ENCODE measurements at places on chromosomes 3 and 15.

DNA sequence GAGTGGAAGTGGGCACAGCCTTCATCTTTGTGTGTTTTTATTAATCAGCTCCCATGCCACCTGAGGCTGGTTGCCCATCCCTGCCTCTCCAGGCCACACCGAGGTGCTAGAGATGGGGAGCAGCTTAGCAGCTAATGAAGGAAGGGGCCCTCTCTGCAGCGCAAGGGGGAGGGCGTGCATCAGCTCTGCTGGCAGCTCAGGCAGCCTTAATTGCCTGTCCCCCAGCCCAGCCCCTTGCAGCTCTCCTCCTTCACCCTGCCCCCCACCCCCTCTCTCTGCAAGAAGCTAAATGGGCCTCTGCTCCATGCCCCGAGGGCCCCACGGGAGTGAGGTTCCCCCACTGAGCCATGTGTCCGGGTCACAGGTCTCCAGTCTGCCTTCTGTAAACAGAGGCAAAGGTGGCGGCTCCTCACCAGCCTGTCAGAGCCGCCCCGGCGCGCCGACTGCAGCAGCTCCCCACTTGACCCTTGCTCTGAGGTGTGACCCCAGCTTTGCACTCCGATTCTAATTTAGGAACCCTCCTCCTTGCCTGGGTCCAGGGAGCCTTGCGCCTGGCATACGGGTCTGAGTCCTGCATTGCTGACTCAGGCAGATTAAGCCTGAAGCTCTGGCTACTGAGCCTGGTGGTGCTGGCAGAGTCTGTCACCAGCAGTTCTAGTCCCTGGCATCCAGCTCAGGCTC is 27.9 kb upstream of the NTRK3 start:
- no peak for DNase-seq

DNA sequence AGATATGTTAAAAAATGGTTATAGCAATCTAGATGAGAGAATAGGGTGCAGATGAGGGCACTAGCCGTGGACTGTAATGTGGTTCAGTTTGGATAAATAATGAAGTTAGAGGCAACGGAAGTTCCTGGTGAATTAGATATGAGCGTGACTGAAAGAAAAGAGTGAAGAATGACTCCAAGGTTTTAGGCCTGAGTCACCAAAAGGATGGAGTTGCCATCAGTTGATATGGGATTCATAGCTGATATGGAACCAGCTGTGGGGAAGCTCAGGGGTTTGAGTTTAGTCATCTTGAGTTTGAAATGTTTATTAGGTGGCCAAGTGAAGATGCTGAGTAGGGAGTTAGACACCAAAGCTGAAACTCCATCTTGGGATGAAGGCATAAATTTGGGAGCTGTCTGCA is 66.2 kb downstream of the SSR3 start:
- no peak for DNase-seq

DNA sequence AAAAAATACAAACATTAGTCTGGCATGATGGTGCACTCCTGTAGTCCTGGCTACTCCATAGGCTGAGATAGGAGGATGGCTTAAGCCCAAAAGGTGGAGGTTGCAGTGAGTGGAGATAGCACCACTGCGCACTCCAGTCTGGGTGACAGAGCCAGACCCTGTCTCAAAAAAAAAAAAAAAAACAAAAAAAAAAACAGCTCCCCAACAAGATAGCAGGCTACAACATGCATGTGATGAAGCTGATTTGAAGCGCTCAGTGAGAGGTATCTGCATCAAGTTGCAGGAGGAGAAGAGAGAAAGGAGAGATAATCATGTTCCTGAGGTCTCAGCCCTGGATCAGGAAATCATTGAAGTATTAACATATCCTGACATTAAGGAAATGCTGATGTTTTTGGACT is 608 bp upstream of the PPCDC start:
- DNase-seq = no peak

GRCh38 chr15:29150515-29151483 is 118.8 kb downstream of the NSMCE3 start:
- DNase-seq = no peak

DNA sequence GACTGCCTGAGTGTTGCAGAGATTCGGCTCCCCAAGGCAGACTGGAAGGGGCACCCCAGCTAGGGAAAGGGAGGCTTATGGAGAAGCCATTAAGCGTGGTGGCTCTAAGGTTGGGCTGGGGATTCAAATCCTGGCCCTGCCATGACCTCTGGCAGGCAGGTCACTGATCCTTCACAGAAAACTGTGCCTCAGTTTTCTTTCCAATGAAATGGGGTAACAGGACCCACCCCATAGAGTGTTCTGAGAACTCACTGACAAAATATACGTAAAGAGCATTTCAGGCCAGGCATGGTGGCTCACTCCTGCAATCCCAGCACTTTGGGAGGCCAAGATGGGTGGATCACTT is 34.6 kb downstream of the DNASE1L3 start:
- DNase-seq = no peak

GRCh38 chr3:175526609-175527280 is 667.6 kb downstream of the NAALADL2 start:
- no peak for DNase-seq

GRCh38 chr3:155034786-155035185 is 45.3 kb upstream of the MME start:
- DNase-seq = no peak

DNA sequence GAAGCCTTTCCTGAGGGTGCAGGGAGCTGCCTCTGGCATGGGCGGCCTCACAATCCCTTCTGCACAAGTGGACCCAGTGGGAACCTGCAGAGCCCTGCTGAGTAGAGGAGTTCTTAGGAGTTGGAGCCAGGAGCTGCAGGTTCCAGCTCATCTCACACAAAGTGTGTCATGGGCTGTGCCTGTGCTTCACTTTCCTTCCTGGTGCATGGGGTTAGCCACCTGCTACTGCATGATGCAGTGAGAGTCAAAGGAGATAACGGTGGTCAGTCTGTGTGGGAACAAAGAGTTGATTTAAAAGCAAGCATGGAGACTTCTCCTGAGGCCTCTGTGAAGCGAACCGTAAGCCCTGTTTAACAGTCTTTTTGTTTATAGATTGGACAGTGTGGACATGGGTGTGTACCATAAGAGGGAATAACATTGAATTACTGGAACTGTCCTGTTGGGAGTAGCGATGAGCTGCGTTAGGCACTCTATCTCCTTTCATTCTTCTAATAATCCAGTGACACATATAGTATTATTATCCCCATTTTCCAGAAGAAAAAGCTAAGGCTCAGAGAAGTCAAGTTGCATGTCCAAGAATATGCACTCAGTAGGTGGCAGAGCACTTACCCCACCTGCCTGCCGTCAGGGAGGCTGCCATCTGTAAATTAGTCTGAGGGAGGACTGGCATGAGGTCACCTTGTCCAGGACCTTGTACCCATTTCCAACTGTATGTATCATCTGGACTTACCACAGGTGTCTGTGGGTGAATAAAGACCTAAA is 68.7 kb upstream of the PRR23C start:
- DNase-seq = no peak

DNA sequence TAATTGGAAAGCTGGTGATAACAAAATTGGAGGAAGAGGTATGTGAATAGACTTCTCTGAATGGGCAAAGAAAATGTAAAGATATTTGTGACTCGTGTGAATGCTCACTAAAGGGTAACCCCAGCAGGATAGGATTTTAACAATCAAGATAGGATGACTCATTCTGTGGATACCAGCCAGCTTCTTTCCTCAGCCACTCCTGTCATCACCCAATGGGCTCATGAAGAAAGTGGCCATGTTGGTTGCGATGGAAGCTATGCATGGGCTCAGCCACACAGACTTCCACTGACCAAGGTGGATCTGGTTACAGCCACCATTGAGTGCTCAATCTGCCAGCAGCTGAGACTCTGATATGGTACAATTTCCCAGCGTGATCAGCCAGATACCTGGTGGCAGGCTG is 40.9 kb downstream of the STRIT1 start:
- no peak for DNase-seq

DNA sequence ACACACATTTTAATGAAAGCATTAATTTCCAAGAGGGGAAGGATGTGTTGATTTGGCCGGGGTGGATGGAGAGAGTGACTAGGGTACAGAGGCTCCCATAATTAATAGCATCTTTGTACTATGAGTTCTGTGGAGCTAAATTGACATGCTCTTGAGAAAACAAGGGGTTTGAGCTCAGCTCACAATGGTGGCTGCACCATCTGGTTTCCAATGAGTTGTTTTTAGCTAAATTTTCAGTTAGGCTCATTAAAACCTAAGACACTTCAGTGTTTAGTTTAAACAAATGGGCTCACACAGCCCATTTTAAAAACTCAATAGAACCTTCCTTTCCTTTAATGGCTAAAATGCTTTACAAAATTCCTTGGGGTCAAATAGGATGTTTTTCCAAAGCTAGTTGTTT is 199.7 kb downstream of the TNIK start:
- DNase-seq = no peak

DNA sequence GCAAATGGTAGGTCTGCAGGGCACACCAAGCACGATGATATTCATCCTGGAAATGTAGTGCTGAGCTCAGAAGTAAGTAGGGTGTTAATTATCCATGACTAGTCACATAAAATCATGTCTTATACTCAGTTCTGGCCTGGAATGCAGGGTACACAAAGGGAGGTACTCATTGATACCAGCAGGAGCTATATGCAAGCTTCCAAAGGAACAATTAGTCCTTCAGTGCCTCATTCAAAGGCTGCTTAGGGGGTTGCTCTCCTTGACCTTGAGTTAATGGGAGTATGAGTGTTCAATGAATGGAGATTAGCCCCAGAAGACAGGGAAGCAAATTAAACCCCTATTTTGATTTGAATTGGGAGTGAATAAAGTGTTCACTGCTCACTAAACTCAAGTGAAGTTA is 38.3 kb downstream of the CNTN6 start:
- no peak for DNase-seq

GRCh38 chr15:65221697-65222096 is 10.4 kb upstream of the CILP start:
- no peak for DNase-seq

- DNase-seq = no peak
Observed at GRCh38 chr3:157918402-157918801, 187.8 kb downstream of the SHOX2 start.

DNA sequence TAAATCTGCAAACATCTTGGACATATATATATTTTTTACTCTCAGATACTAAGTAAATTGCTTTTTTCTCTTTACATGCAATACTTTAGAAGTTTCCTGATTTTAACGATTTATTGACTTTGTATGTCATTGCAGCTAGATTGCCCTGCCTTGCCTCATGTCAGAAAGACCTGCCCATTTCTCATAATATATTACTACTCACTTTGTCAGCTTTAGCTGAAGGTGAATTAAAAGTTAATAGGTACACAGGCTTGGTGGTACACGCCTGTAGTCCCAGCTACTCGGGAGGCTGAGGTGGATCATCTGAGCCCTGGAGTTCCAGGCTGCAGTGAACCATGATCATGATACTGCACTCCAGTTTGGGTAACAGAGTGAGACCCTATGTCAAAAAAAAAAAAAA is 52.8 kb downstream of the PLS1 start:
- no peak for DNase-seq

DNA sequence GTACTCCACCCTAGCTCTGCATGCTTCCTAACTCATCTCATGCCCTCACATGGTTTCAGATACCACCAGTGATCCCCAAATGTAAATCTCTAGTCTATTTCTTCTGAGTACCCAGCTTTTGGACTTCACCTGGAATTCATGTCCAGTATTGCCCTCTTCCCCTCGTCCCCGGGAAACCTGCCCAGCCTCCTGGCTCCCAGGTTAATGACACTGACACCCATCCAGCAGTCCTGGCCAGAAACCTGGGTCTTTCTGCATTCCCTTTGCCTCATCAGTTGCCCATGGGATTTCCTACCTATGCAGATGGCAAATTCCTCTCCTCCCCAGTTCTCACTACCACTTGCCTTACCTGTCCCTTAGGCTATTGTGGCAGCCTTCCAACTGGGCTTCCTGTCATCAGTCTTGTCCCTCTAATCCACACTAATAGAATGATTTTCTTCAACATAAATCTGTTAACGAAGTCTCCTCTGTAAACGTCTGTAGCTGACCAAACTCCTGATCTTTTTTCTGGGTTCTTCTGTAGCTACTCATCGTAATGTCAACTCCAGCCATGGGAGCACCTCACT is 15.3 kb upstream of the MYLK start:
- no peak for DNase-seq

DNA sequence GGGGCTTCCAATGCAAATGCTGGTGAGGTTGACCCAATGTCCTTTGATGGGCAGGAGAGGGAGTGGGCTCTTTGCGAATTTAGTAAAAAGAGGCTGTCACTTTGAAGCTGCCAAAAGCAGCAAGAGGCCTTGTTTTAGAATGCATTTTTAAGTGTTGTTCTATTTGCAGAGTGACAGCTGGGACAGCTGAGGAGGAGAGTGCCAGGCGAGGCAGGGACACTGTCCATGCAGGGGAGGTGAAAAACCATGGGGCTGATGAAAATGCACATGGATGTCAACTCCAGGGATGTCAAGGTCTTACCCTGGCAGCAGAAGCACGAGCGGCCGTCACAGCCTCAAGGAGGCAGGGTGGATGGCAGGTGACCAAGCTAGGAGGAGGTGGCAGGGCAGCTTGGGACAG is 279.8 kb downstream of the ADAMTS17 start:
- no peak for DNase-seq

DNA sequence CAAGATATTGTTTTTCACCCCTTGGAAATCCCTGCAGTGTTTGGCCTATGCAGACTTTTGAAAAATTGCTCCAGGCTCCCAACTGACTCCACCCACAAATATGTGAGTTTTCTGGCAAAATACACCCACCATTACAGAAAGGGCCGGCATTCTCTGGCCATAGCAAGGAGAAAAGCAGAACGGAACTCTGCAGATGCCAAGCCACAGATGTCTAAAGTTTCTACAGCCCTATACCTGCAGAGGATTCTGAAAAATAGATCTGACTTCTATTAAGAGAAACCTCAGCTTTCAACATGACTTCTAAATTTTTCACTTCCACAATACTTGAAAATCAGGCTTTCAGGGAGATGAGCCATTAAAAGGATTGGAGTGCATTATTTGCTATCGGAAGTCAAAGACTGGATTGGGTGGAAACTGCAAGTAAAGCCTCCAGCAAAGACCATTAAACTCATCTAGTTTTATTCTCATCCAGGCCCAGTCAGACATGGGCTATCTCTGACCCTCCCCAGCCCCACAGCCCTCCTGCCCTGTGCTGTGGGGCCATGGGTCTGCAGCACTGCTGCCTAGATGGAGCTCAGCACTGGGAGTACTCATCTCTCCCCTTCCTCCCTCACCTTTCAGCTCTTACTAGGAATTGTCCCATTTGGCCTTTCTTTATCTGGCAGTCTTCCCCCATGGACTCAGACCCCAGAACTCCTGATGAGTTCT is 243.1 kb upstream of the GOLGA6L4 start:
- DNase-seq = no peak
